ENCODE measurements at places on chromosomes 3 and 15. TPM values are rescaled to one million over a fixed set of nuclear protein-coding genes. Genes with fewer than 3 reads are reported as not detected.

Gene XCR1
- not detected for total RNA-seq

Gene AADACL2
- not detected for total RNA-seq

Gene ATP2B2
- not detected for total RNA-seq

Gene DAPK2
- total RNA-seq, result 3.2 TPM

Gene CDHR4
- not detected for total RNA-seq

Gene CCRL2
- total RNA-seq, result 6.4 TPM

Gene ACAA1
- 51.5 TPM for total RNA-seq

Gene ANKRD34C
- total RNA-seq, result not detected

Gene DENND6A
- 17.5 TPM for total RNA-seq

Gene IL5RA
- not detected for total RNA-seq

Gene SGO1
- 5.4 TPM for total RNA-seq

Gene SKOR1
- total RNA-seq, result 0.07 TPM

Gene EXD1
- total RNA-seq, result not detected

Gene ZIC4
- 0.99 TPM for total RNA-seq

Gene EEFSEC
- total RNA-seq, result 4.5 TPM

Gene ASB14
- not detected for total RNA-seq

Gene TERC
- 108 TPM for total RNA-seq

Gene ZNF660
- 2.4 TPM for total RNA-seq

Gene RTP3
- 0.07 TPM for total RNA-seq

Gene RNF168
- 32.4 TPM for total RNA-seq

Gene BOC
- total RNA-seq, result 0.35 TPM

Gene SEMA7A
- 1.3 TPM for total RNA-seq

Gene THPO
- total RNA-seq, result 0.07 TPM

Gene AGBL1
- not detected for total RNA-seq

Gene CHST13
- total RNA-seq, result not detected

Gene ITGA11
- total RNA-seq, result 0.20 TPM

Gene IMPG2
- 0.33 TPM for total RNA-seq

Gene DOCK3
- total RNA-seq, result 0.04 TPM

Gene ZNF860
- total RNA-seq, result 1.6 TPM

Gene CLDN18
- not detected for total RNA-seq

Gene MINDY2
- 10.0 TPM for total RNA-seq

Gene TERB2
- not detected for total RNA-seq

Gene ZNF148
- 24.1 TPM for total RNA-seq

Gene SPRED1
- total RNA-seq, result 21.4 TPM

Gene GOLGA8O
- 0.20 TPM for total RNA-seq

Gene CCDC66
- 11.9 TPM for total RNA-seq

Gene PLCH1
- 0.04 TPM for total RNA-seq
